Fibroblast of the aortic adventitia (primary cell): ENCODE measurements at places on chromosomes 7 and 10. TPM values are rescaled to one million over a fixed set of nuclear protein-coding genes. Genes with fewer than 3 reads are reported as not detected.

TMEM213 gene
- total RNA-seq: 0.33 TPM in 1 of 2 replicates, not detected in the other

DGKB gene
- total RNA-seq: 0.36 and 1.2 TPM in 2 replicates

MKX gene
- total RNA-seq: 0.25 and 0.27 TPM in 2 replicates

SLC26A3 gene
- not detected in 2 replicates for total RNA-seq

LARP4B gene
- total RNA-seq: 25.2 and 38.7 TPM in 2 replicates

ARPC1A gene
- total RNA-seq: 85.0 and 253 TPM in 2 replicates

VPS26A gene
- total RNA-seq: 49.2 and 54.9 TPM in 2 replicates

UTF1 gene
- total RNA-seq: not detected in 2 replicates

WDR91 gene
- total RNA-seq: 6.5 and 15.4 TPM in 2 replicates

PRTFDC1 gene
- 34.4 and 39.6 TPM in 2 replicates for total RNA-seq

SERPINE1 gene
- 23.1 and 341 TPM in 2 replicates for total RNA-seq

PRR15 gene
- 2.4 TPM in 2 replicates for total RNA-seq

PTPN20 gene
- total RNA-seq: 0.27 TPM in 1 of 2 replicates, not detected in the other

IL15RA gene
- total RNA-seq: 2.1 and 5.7 TPM in 2 replicates

DRGX gene
- not detected in 2 replicates for total RNA-seq

PILRB gene
- total RNA-seq: 4.4 and 8.1 TPM in 2 replicates

PTN gene
- total RNA-seq: 12.8 and 28.7 TPM in 2 replicates

CPEB3 gene
- total RNA-seq: 0.99 and 1.7 TPM in 2 replicates

C7orf33 gene
- not detected in 2 replicates for total RNA-seq

DENND2A gene
- 10.8 and 17.7 TPM in 2 replicates for total RNA-seq

NPY4R gene
- not detected in 2 replicates for total RNA-seq

FOXP2 gene
- total RNA-seq: 3.9 and 17.4 TPM in 2 replicates
